Sigmoid colon (tissue), 7 donors: ENCODE measurements at places on chromosomes 5 and 9. TPM values are rescaled to one million over a fixed set of nuclear protein-coding genes. Genes with fewer than 3 reads are reported as not detected.

DNA sequence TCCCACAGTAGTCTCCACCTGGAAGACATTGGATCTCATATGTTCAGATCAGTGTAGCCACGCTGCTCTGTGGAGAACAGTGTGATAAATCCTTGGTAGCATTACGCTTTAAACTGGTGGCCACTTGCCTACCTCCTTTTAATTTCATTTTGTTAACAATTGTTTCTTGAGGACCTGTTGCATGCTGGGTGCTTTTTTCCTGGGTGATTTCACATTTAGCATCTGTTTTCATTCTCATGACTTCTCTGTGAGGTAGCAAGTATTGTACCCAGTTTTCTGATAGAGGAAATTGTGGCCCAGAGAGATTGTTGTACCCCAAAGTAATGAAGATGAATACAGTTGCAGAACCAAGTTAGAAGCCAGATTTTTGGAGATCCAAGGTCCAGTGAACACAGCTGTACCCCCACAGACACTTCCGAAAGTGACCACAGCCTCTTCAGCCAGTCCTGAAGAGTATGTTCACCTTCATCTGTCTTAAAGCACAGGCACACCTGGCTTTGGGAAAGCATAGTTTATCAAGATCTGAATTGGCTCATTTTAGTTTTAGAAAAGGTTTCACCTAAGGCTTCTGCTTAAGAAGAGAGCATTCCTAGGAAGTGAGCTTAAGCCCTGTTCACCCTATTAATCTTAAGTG lies 75.2 kb downstream of the F2RL2 start:
- no peak for DNase-seq

The PCDHGA11 gene
- total RNA-seq, result 6.7 TPM

The TPM2 gene
- 8,131 TPM for total RNA-seq

The SCGB3A2 gene
- total RNA-seq, result not detected

DNA sequence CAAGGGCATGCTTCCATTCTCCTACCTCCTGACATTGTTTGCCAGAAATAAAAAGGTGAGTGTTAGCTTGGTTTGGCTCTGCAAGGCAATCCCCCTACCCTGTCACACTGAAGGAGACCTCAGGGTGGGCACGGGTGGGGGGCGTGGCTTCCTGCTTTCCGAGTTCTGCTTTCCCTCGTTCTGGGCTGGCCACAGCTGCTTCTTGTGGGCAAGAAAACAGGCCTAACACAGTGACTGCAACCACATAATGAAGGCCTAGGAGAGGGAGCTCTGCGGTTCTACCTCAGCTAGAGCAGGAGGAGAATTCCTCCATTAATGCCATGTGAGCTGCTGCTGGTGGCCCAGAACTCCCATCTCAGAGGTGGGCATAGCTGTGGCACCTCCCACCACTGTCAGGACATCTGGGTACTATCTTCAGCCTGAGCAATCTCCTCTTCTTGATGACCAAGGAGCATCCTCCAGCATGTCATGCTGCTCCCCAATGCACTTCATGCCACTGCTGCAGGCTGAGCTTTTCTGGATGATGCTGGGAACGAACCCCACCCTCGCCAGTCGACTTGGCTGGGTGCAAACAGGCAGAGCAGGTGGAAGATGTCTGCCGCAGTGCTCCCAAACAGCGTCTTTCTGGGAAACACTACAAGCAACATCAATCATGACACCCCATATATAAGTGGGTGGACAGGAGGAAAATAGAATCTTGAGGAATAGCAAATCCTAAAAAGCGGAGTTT lies 139.5 kb upstream of the RAPGEF1 start:
- DNase-seq, result no peak

DNA sequence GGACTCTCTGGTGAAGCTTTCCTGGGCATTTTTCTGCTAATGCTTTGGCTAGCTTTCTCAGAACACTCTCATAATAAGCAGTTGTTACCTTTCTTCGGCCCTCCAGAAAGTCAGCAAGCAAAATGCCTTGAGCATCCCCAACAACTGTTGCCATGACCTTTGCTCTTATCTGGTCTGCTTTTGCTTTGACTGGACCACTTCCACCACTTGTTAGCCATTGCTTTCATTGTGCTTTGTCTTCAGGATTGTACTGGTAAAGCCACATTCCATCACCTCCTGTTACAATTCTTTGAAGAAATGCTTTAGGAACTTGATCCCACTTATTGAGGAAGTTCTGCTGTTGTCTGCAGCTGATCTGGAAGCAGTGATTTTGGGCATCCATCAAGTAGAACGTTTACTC lies 35.7 kb downstream of the RAD50 start:
- no peak for DNase-seq

- no peak for DNase-seq
Observed at GRCh38 chr9:136665704-136666371, 3.1 kb downstream of the EGFL7 start.

DNA sequence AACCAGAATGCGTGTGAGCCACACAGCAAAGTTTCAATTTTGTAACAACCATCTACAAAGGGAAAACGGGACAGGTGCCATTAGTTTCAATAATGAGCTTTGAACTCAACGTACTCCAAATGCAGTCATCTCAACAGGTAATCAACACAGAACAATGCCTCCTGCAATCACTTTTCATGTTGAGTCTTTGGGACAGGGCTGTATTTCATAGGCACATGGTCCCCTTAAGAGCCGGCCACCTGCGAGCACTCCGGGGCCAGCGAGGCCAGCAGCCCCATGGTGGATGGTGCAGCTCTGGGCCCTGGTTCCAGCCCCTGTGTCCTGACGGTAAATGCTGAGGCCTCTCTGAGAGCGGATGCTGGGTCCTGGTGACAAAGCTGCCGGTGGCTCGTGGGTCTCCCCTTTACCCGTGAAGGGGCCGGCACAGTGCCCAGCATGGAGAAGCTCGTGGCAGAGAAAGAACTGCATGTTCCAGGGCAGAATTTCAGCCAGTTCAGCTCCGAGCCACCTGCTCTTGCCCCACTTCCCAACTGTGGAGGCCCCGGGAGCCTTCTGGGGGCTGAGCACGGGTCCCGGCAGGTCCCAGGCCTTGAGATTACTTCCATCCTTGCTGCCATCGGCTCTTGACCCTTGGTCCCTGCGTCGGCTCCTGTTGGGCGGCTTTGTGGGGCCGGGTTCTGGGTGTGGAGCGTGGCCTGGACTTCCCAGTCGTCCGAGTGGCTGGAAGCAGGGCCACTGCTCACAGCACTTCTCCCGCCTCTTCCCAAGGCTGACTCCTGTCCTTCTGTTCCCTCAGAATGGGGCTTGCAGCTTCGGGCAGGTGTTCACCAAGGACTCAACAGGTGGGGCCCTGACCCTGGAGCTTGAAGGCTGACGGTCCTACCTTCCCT lies 26.1 kb upstream of the RNU6ATAC start:
- peak; percentile 50 for DNase-seq

The CMBL gene
- 8.1 TPM for total RNA-seq

- DNase-seq, result no peak
Observed at GRCh38 chr5:15579193-15579990, 79.4 kb downstream of the FBXL7 start.

DNA sequence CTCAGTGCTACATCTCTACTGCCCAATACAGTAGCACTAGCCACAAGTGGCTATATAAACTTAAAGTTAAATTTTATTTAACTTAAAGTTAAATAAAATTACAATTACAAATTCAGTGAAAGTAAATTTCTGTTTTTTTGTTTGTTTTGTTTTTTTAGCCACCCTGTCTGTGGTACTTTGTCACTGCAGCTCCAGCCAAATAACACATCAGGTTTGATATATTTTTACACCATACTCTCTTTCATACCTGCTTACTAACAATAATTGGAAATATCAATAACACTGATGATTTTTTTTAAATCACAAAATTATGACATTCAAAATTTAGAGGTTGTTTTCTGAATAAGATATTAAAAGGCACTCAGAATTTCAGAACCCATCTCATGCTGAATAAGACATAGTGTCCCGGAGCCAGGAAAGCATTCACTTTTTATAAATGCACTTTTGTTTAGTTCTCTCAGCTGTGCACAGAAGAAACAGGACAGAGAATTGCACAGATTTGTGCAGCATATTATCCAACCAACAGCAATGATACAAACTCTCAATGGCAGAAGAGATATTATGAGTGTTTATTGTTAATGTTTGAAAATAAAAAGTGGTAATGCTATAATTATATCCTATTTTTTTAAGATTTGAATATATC lies 92.6 kb downstream of the EDIL3 start:
- no peak for DNase-seq

- no peak for DNase-seq
Observed at GRCh38 chr5:139272471-139273321, 20.8 kb upstream of the MATR3 start.

The LURAP1L gene
- total RNA-seq, result 25.8 TPM

- DNase-seq, result no peak
Observed at GRCh38 chr5:53445569-53445968, 34.9 kb upstream of the FST start.

The EIF4E1B gene
- total RNA-seq, result not detected

The PCDHGA12 gene
- 13.8 TPM for total RNA-seq

The RASGEF1C gene
- total RNA-seq, result 0.66 TPM

GRCh38 chr9:118170032-118170955 lies 466.1 kb downstream of the TLR4 start:
- DNase-seq, result no peak

The PCDHB8 gene
- 1.9 TPM for total RNA-seq

The SMIM33 gene
- total RNA-seq, result not detected

GRCh38 chr9:129675620-129676019 lies 10.2 kb downstream of the PRRX2 start:
- DNase-seq, result no peak

The ELP1 gene
- 16.6 TPM for total RNA-seq

The FOXD4L3 gene
- total RNA-seq, result not detected

DNA sequence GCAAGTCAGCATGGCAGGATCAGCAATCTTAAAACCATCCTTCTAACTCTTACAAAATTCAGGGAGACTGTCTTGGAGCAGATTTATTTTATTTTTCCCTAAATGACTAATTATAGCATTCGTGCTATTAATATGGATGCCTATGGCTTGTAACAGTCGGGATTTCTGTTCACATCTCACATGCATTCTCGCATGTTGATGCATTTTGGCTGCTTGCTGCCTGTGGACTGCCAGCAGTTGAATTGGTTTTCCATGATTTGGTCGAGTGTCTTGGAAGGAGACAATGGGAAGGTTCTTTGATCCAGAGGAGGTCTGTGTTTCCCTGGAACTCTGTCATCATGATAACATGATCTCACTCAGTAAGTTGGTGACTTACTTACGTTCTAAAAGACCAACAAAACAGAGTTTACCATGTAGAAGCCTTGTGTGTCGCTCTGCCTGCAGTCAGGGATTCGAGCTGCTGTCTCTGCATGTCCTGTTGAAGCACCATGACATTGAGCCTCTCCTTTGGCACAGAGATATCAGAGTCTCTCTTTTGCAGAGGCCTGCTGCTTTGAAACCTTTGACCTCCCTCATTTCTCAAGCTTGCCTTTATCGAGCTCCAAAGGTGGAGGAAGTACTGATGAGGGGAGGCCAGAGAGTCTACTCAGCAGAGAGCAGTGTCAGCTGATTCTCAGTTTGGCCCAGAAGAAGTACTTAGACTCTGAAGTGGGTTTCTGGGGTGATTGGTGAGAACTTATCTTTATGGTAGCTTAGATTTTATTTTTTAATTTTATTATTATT lies 82.4 kb downstream of the ARHGAP26 start:
- no peak for DNase-seq

The PCDH1 gene
- total RNA-seq, result 8.6 TPM

DNA sequence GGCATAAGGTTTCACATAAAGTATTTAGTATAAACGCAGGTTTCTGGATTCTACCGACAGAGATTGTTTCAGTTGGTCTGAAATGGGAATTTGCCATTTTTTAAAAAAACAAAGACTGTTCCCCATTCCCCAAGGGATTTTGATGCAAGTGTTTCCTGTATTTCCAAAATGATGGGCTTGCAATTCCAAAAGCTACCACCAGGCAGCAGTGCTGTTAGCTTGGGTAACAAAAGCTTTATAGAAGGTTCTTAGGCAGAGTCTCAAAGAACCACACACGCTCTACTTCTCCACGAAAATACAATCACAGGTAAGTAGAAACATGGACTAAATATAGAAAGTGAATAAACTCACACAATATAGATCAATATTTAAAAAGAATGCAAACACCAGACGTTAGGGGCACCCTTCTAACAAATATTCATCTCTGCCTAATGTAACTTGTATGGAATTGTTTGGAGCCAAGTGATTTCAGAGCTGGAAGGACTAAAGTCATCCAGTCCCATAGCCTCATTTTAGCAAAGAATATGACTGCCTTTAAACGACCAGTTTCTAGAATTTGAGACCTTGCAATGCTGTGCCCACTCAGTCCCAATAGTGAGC lies 154.3 kb downstream of the SPOCK1 start:
- peak; percentile 70 for DNase-seq

The SUSD3 gene
- 5.7 TPM for total RNA-seq

DNA sequence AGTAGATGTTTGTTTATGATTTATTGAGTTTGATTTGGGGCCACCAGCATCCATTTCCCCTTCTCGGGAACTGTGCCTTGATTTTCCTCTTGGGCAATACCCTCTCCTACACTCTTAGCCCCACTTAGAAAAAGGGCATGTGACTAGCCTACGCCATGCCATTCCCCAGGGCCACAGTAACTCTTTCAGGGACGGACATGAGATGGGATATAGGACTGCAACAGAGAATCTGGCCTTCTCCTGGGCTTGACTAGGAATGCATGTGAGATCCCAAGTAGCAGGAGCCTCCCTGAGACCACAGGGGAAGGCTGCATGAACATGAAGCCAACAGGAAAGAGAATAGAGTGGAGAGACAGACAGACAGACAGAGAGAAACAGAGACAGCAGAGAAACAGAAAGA lies 30.7 kb upstream of the SPARC start:
- no peak for DNase-seq

- DNase-seq, result peak; percentile 91
Observed at GRCh38 chr5:177494346-177495195, 2.8 kb downstream of the PDLIM7 start.

The TMEM174 gene
- total RNA-seq, result not detected

GRCh38 chr5:159975462-159976019 lies 33.4 kb upstream of the TTC1 start:
- DNase-seq, result no peak

DNA sequence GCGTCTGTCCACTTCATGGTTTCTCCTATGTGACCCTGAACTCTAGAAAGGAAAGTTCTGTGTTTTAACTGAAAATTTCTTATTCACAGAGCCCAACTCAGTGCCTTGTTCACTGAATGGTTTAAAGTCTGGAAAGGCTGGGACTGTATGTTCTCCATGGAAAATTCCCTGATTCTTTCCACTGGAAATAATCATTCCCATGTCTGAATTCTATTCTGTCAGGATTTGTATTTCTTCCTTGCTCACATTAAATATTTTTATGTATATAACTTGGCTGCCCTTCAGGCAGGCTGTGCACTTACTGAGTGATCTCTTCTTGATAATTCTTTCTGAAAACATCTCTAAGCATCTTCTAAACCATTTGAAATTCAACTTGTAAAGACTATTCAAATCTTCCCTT lies 1126.9 kb upstream of the DMAC1 start:
- DNase-seq, result no peak

The FAM153A gene
- total RNA-seq, result 2.1 TPM
